ENCODE measurements at places on chromosomes 6 and 20.

DNA sequence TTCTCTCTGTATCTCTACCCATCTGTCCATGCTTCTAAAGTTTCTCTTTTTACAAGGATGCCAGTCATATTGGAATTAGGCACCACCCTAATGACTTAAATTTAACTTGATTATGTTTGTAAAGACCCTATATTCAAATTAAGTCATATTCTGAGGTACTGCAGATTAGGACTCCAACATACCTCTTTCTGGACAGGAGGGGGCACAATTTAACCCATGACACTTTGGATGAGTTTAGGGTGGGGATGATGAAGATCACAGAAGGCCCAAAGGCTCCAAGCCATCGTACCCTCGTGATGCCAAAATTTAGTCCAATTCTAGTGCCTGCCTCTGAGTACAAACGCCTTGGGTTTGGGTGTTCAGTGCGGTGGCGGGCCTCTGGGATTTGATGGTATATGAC lies 15.0 kb upstream of the NKX2-2 start:
- DNase-seq = no peak

DNA sequence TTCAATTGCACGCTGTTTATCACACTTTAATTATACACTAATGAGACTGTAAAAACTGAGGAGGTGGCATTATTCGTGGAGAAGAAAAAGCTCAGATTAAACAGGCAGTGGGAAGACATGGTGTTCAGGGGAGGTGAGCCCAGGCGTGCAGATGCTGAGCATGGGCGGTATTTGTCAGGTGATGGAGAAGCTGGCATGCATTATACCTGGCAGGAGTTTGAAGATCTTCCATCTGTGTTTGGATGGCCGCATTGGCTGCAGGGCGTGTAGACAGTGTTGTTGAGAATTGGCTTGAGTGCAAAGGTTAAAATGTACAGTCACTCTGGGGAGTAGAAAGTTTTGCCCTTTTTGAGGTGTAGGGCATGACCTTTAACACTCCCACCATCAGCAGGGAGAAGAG lies 213.8 kb downstream of the ERMARD start:
- no peak for DNase-seq

- no peak for DNase-seq
Measured at GRCh38 chr6:12340488-12340818, 50.3 kb downstream of the EDN1 start.

GRCh38 chr20:57262784-57263609 lies 3.4 kb downstream of the BMP7 start:
- DNase-seq = no peak

GRCh38 chr20:51169813-51170212 lies 146.9 kb upstream of the KCNG1 start:
- DNase-seq = no peak

Measured in KG1 (cell line).